ENCODE measurements at places on chromosomes 16 and 17. TPM values are rescaled to one million over a fixed set of nuclear protein-coding genes. Genes with fewer than 3 reads are reported as not detected.

Gene G6PC3
- polyA plus RNA-seq: 21.6 TPM

Gene TBC1D26
- not detected for polyA plus RNA-seq

DNA sequence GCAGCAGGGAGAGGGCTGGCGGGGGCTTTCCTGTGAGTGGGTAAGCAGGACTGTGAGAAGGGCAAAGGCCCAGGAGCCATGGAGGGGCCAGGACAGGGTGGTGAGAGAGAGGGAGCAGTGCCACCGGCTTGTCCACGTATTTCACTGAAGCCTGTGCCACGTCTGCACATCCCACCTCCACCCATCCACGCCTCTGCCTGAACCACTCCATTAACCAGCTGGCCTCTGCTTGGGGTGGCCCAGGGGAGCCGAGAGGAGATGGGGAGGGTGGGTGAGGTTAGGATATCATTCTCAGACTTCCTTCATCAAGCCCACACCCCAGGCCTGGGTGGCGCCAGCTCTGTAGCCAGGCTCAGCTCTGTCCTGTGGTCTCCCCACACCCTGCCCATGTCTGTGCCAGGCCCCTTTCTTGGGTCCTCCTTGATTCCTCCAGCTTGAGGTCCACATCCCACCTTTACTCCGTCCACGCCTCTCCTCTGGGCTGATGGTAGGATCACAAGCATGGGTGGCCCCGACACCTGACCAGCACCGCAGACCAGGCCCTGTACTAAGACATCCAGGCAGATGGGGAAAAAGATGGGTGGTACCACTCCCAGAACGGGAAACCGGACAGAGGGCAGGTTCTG lies 3.2 kb upstream of the FN3K start:
- no peak for DNase-seq
- no peaks in the 10 kb centered on the region for H3K27me3 ChIP-seq
- peaks cover 16% of the 10 kb centered on the region for H3K36me3 ChIP-seq
- no peak overlapping the region for H3K4me3 ChIP-seq

GRCh38 chr16:67349172-67349571 lies 22.6 kb downstream of the LRRC36 start:
- DNase-seq: peak; percentile 33
- H3K4me1 ChIP-seq: no peaks in the 10 kb centered on the region
- no peak overlapping the region for H3K27ac ChIP-seq
- H3K36me3 ChIP-seq: no peaks in the 10 kb centered on the region
- no peaks in the 10 kb centered on the region for H3K27me3 ChIP-seq

GRCh38 chr17:70111201-70111600 lies 36.2 kb downstream of the KCNJ16 start:
- no peak overlapping the region for H3K4me3 ChIP-seq
- DNase-seq: no peak
- no peaks in the 10 kb centered on the region for H3K4me1 ChIP-seq
- H3K36me3 ChIP-seq: no peaks in the 10 kb centered on the region

- no peak overlapping the region for H3K27ac ChIP-seq
- H3K4me1 ChIP-seq: no peaks in the 10 kb centered on the region
- DNase-seq: no peak
- H3K36me3 ChIP-seq: peaks cover 34% of the 10 kb centered on the region
Observed at GRCh38 chr16:53257001-53257400, 177.3 kb upstream of the RBL2 start.

DNA sequence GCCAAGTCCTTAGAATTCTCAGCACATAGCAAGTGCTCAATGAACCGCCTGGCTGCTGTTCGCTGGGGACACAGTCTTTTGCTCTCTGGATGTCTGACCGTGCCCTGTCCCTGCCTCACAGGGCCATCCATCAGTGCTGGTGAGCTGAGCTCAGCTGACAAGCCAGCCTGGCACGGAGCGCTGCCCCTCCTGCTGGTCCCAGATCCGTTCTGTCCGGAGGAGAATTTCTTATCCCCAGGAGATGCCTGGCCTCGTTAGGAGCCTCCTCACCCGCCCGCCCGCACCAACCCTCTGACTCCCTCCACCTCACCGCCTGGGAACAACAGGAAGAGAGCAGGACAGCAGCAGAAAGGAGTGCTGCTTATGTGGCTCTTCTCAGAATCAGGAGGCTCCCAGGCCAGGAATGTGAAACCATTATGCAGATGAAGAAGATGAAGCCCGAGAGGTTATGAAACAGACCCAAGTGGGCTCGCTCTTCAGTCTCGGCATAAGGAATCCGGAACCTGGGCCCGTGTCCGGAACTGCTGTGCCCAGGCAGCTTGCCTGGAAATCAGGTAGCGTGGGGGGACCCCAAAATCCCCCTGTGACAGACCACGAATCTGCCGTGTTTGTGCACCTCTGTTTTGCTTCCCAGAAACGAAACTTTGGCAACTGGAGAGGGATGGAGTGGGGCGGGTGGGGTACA lies 28.8 kb upstream of the RMI2 start:
- H3K36me3 ChIP-seq: no peaks in the 10 kb centered on the region
- no peak overlapping the region for H3K4me3 ChIP-seq
- H3K27me3 ChIP-seq: no peaks in the 10 kb centered on the region
- peaks cover 28% of the 10 kb centered on the region for H3K4me1 ChIP-seq
- no peak for DNase-seq

- no peak for DNase-seq
- H3K27ac ChIP-seq: no peak overlapping the region
- H3K4me1 ChIP-seq: peaks cover 17% of the 10 kb centered on the region
- H3K4me3 ChIP-seq: no peak overlapping the region
- H3K27me3 ChIP-seq: no peaks in the 10 kb centered on the region
- no peaks in the 10 kb centered on the region for H3K36me3 ChIP-seq
Observed at GRCh38 chr16:1548727-1549126, 15.3 kb downstream of the TMEM204 start.

GRCh38 chr17:45841186-45841585 lies 3.5 kb upstream of the SPPL2C start:
- DNase-seq: no peak
- H3K27me3 ChIP-seq: peaks cover 29% of the 10 kb centered on the region
- no peaks in the 10 kb centered on the region for H3K36me3 ChIP-seq
- H3K4me1 ChIP-seq: no peaks in the 10 kb centered on the region
- no peak overlapping the region for H3K27ac ChIP-seq

GRCh38 chr17:29475891-29476290 lies 85.7 kb downstream of the TAOK1 start:
- no peak for DNase-seq
- H3K27ac ChIP-seq: no peak overlapping the region
- H3K4me3 ChIP-seq: no peak overlapping the region

DNA sequence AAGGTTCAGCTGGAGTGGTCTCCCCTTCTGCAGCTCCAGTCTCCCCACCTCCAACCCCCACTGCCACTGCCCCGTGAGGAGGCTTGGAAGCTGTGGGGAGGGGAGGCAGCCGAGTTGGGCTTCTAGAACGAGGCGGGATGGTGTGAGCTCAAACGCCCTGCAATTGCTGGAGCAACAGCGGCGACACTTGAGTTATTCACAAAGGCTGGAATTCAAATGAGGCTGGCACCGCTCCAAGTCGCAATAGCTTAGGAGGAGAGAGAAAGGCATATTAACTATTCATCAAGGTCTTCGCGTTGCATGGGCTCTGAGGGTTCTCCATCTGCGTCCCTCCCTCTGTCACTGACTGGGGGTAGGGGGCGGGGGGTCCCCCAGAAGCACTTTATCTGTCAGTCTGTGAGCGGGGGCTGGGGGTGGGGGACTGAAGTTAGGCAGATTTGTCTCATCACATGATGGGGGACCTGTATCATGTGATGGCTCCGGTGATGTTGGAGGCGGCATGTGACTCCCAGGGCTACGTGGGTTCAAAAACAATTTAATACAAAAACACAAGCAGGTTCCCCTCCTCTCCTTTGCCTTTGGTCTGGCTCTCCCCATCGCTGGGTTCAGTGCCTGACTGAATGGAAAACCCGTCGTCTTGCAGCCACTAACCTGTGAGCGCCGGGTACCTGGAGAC lies 70.5 kb downstream of the RBBP6 start:
- peak overlapping the region; percentile 75 for H3K4me3 ChIP-seq
- H3K27me3 ChIP-seq: peaks cover 59% of the 10 kb centered on the region
- DNase-seq: peak; percentile 27
- peak overlapping the region; percentile 76 for H3K27ac ChIP-seq
- peaks cover 19% of the 10 kb centered on the region for H3K4me1 ChIP-seq

GRCh38 chr16:28925386-28926228 lies 569 bp upstream of the RABEP2 start:
- peak overlapping the region; percentile 97 for H3K4me3 ChIP-seq
- peak overlapping the region; percentile 99 for H3K27ac ChIP-seq
- no peaks in the 10 kb centered on the region for H3K27me3 ChIP-seq
- peaks cover 8% of the 10 kb centered on the region for H3K36me3 ChIP-seq
- H3K4me1 ChIP-seq: peaks cover 77% of the 10 kb centered on the region

DNA sequence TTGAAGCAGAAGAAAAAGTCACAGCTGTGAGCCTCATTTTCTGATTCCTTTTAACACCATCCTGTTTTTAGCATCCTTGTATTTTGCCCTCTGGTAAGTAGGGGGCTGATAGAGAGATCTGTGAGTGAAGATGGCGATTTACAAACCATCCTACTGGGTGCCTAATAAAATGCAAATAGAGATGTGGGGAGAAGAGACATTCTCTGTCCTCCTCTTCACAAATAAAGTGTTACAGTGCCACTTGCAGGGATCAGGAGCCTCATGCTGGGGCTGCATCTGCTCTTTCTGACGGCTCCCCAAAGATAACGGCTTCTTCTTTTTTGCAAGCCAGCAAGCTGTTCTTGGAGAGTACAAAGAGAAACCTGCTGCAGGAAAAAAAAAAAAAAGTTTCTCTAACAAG lies 418.6 kb downstream of the TOX3 start:
- no peak overlapping the region for H3K27ac ChIP-seq
- DNase-seq: no peak
- H3K27me3 ChIP-seq: no peaks in the 10 kb centered on the region
- H3K4me3 ChIP-seq: no peak overlapping the region
- H3K4me1 ChIP-seq: no peaks in the 10 kb centered on the region
